ENCODE measurements at places on chromosomes 16 and 17.

DNA sequence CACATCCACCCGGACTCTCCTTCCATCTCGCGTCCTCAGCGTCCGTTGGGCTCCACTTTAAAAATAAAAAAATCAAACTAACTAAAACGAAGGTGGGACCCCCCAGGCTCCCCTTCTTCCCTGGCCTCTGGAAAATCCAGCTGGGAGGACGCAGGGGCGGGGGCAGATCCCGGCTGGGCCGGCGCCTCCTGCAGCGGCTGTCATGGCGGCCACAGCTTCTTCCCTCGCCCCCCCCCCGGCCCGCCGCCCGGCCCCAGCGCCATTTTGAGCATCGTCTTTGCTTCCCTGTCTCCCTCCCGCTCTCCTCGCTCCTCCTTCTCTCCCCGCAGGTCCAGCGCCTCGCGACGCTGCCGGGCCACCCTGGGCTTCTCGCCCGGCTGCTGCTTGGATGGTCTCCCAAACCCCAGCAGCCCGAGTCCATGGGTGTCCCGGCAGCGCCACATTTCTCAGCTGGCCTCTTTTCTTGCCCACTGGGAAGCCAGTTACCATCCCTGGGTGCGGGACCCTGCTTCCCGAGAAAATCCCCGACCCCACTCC is 3.3 kb downstream of the HOXB2 start:
- no peak for DNase-seq

DNA sequence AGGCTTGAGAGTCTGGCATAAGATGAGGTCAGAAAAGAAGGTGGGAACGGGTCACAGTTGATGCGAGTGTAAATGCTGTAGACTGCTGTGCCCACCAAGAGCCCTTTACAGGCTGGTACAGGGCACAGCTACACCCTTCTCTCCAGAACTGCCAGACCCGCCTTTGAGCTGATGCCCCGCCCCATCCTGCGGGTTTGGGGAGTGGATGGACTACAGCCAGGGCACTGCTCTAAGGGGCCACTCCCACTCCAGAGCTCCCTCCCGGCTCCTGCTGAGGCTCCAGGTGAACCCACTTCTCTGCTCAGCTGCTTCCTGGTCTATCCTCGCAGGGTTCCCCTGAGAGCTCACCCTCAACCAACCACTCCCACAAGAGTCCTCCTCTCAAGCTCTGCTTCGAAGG is 12.3 kb downstream of the MEIOB start:
- DNase-seq: no peak

DNA sequence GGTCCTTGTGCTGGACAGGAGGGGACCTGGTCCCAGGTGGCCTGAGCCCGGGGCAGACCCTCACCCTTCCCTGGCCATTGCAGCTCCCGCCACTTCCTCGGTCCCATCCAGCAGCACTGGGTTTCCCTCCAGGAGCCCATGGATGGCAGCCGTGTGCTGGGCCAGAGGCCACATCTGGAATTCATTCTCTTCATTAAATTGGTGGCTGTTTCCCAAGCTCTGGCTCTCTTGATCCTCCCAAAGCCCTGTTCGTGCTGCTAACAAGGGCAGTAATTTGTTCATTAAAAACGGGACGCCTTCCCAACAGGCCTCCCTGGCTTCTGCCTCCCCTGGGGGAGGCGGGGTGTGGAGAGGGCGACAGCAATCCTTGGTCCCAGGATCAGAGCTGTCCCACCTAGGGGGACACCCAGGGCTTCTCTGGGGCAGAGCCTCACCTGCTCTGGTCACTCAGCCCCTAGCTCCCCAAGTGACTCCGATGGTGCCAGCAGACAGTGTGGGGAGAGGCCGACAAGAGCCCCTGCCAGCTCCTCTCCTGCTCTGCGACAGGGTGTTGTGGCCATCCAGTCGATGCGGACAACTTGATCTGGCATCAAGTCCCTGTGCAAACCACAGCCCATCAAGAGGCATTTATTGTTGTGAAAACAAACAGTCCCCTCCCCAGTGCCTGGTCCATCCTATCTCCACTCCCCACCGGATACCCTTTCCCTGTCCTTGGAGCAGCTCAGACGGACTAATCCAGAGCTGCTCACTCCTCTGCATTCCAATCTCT is 44.0 kb downstream of the SDK2 start:
- peak; percentile 76 for DNase-seq

- DNase-seq: no peak
Measured at GRCh38 chr16:89407925-89408300, 82.4 kb downstream of the ANKRD11 start.

- no peak for DNase-seq
Measured at GRCh38 chr17:48563385-48563838, 14.7 kb downstream of the HOXB4 start.

DNA sequence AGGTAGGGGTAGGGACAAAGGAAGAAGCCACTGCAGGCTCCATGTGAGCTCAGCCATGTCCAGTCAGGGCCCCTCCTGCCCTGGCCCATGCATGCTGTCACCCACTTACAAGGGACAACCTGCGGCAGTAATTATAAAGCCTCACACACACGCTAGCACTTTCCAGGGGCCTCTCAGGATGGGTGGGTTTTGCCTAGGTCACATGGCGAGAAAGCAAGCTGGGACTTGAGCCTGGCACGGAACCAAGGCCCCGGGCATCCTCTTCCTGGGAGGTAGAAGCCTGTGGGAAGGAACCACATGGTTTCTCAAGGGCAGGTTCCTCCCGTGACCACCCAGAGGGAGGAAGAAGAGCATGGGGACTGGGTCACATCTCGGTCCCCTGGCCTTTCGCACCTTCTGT is 7.0 kb downstream of the ZNF319 start:
- DNase-seq: no peak

GRCh38 chr16:72201387-72201786 is 29.4 kb upstream of the PMFBP1 start:
- no peak for DNase-seq

GRCh38 chr16:68972720-68973119 is 129.4 kb downstream of the TANGO6 start:
- DNase-seq: peak; percentile 80

GRCh38 chr17:50626037-50626574 is 8.6 kb upstream of the ABCC3 start:
- DNase-seq: peak; percentile 89

- no peak for DNase-seq
Measured at GRCh38 chr17:53627511-53627910, 195.2 kb upstream of the KIF2B start.

- DNase-seq: no peak
Measured at GRCh38 chr16:71610447-71610846, 15.5 kb upstream of the MARVELD3 start.

DNA sequence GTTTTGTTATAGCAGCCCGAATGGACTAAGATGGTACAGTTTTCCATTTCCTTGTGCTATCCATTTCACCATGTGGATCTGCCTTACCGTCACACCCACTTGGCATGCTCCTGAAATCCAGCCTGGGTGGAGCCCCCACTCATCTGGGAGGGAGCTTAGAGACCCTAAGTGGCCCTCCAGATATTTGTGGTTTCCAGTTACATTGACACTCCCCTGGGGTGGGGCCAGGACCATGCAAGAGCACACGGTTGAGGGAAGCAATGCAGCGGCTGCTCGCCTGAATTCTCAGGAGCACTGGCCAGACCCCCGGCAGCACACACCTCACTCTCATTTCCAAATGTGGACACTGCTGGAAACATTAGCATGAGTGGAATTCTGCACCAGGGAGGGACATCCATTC is 231.1 kb downstream of the UTP18 start:
- DNase-seq: no peak

- no peak for DNase-seq
Measured at GRCh38 chr17:19291646-19292376, 54.6 kb downstream of the EPN2 start.

DNA sequence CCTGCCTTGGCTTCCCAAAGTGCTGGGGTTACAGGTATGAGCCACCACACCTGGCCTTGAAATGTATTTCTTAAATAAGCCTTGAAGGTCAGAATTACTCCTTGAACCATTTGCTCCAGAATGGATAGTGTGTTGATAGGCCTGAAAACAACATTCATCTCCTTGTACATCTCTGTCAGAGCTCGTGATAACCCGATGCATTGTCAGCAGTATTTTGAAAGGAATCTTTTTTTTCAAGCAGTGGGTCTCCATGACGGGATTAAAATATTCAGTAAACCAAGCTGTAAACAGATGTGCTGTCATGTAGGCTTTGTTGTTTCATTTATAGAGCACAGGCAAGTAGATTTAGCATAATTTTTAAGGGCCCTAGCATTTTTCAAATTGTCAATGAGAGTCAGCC is 16.6 kb downstream of the NSRP1 start:
- no peak for DNase-seq

GRCh38 chr17:51500454-51500853 is 240.1 kb downstream of the UTP18 start:
- peak; percentile 26 for DNase-seq

DNA sequence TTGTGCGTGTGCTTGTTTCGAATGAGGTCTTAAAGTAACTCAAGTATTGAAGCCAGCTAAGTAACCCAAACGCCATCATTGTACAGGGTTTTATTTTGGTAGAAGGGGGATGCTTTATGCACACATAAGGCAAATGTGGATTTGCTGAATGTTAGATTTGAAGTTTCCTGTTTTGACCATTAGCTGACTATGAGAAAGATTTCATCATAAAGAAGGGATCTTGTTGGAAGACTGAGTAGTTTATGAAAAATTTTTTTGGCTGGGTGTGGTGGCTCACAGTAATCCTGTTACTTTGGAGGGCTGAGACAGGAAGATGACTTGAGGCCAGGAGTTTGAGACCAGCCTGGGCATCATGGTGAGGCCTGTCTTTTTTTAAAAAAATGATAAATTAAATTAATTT is 10.0 kb upstream of the ZFP3 start:
- no peak for DNase-seq

DNA sequence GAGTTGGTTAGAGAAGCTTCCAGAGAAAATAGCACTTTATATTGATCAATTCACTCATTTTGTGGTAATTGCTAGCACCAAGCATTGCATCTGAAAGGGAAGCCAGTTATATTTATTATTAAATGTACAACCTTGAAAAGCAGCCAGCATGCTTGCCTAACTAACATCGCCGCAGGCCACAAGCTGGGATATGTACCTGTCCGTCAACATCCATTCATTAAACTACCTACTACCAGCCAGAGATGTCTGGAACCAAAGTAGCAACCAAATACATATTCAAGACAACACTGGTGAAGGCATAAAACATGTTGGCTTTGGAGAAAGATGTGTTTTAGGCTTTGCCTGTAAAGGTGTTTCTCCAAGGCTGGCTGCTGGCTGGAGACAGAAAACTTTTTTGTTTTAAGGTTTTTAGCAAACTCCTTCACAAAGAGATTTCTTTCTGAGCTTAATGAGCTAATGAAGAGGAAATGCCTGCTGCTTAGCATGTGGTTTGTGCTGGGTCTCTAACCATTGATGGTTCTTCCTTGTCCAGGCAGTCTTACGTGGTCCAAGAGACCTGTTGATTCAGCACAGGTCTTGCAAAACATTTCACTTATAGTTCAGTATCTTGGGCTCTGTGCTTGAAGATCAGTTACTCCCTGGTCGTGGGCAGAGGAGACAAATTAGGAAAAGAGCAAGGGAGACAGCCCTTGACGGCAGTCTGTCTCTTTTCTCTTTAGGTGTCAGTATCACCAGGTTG is 3.1 kb downstream of the ITPRIPL2 start:
- DNase-seq: no peak

GRCh38 chr16:35636480-35637230 is 2177.2 kb downstream of the TP53TG3F start:
- no peak for DNase-seq

DNA sequence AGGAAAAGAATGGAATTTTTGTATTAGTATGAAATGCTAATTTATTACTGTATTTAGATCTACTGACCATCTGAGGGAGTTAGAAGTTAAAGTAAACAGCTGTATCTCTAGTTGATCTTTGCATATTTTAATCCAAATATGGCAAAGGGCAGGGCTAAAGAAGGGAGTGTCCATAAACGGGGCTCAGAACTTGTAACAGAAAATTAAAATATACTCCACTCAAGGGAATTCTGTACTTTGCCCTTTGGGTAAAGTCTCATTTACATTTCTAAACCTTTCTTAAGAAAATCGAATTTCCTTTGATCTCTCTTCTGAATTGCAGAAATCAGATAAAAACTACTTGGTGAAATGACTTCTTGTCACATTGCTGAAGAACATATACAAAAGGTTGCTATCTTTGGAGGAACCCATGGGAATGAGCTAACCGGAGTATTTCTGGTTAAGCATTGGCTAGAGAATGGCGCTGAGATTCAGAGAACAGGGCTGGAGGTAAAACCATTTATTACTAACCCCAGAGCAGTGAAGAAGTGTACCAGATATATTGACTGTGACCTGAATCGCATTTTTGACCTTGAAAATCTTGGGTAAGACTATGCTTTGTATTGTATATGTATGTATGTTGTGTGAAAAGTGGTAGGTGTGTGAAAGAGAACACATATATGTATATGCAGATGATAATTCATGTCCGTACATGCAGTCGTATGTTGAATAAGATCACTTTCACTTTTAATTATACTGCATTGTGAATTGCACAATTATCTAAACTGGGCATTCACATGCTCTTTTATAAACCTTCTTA is at the start of gene ASPA:
Gene ASPA, plus strand, starts transcription at position 186 of the 799 bp plus-strand sequence. Its CDS starts 163 bp downstream, at position 349.
- DNase-seq: no peak

DNA sequence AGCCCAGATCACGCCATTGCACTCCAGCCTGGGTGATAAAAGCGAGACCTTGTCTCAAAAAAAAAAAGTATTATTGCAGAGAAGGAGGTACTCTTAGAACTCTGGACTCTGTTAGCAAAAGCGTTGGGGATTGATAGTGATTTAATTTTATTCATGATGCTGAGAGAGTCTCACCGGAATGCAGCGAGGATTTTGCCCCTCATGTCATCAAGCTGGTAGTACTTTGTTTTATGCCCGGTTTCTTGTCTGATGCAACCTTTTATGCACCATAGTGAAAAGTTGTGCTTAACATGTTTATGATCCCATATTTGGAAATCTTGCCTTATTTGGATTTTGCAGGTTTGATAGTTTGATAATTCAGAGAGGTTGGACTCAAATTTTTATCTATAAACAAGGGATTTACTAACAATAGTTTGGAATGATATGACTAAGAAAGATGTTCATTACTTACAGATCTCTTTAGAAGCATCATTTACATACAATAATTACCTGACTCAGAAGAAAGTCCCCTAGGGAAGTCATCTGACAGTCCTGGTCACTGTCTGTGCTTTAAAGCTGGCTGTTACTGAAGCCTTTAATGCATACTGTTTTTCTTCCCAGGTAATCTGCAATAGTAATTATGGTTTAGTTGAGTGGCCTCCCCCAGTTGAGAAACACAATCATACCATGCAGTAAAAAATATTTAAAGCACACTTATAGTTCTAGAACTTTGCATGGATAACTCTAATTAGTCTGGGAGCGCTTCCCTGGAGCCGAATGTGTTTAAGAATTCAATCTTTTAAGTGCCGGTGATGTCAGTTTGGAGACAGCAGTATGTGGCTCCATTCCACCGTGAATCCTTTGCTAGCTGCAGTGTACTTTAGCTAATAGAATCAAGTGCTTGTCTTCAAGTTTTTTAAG is 120.9 kb downstream of the PRKCA start:
- peak; percentile 52 for DNase-seq

- no peak for DNase-seq
Measured at GRCh38 chr17:70072546-70073309, 2.3 kb upstream of the KCNJ16 start.

Measured in eye (tissue), 1 donor.